ENCODE measurements at places on chromosomes 4 and X.

DNA sequence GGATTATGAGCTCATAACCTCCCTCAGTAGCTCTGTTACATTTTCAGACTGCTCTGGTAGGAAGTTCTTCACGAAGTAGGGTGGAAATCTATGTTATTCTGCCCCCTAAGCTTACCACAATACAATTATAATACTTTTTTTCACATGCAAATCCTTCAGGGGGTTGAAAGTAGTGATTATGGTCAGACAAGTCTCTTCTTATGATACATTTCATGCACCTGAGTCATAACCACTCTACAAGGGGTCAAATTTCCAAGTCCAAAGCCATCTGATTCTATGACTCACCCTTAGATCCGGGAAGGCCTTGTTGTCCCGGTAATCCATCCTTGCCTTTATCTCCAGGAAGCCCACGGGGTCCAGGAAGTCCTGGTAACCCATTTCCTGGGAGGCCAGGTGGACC is 95.2 kb downstream of the ATG4A start:
- DNase-seq, result no peak

- no peak for DNase-seq
These were observed 222.1 kb downstream of the PCDH18 start for GRCh38 chr4:137310166-137310565.

GRCh38 chr4:139950568-139950967 is 203.4 kb downstream of the MAML3 start:
- no peak for DNase-seq

GRCh38 chr4:38154681-38155588 is 194.7 kb downstream of the PTTG2 start:
- DNase-seq, result no peak
